ENCODE measurements at places on chromosomes 2 and 18. TPM values are rescaled to one million over a fixed set of nuclear protein-coding genes. Genes with fewer than 3 reads are reported as not detected.

- DNase-seq, result no peak
These were observed 139.9 kb upstream of the CDH7 start for GRCh38 chr18:65610939-65611338.

Gene GAL3ST2
- 0.53 TPM for total RNA-seq

Gene CRYGB
- not detected for total RNA-seq

Gene ASB1
- total RNA-seq, result 49.2 TPM

DNA sequence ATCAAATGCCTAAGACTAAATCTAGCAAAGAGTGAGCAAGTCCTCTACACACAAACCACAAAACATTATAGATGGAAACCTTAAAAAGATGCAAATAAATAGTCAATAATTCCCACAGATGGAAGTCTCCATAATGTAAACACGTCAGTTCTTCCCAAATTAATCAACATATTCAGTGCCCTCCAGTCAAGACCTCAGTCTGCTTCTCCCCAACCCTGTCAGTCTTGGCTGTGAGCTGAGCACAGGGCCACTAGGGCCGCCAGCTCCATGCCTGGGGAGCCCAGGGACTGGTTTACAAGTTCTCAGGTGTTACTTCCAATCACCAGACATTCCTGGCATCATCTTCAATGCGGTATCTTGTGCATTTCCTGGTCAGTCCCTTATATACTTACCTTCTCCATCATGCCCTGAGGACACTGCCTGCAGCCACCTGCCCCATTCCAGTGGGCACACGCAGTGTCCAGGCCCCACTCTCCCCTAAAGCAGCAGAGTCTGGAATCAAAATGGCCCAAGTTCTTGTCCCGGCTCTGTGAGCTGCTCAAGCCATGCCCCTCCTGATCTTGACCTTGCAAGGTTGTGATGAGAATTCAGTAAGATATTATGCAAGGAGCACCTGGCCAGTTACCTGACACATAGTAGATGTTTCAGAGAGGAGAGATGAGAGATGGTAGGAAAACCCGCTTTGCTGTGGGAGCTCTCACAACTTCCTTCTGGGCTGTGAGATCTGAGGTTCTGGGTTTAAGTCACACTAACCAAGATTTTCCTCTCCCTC, 207.9 kb upstream of the RAB6C start:
- no peak for DNase-seq
